COR-L47 (cell line): ENCODE measurements at places on chromosomes 1 and 21.

DNA sequence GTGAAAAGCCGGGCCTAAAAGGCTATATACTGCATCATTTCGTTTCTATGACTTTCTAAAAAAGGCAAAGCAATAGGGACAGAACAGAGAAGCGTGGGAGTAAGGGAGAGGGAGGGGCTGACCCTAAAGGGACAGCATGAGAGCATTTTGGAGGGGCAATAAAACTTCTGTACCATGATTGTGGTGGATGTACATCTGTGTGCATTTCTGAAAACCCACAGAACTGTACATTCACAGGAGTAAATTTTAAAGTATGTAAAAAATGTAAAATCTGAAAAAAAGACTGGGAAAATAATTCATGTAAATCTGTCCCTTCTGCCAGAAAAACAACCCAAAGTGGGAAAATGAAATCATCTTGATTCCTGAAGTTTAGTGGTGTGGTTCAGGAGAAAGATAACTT is 235.4 kb downstream of the CENPF start:
- DNase-seq, result no peak

GRCh38 chr1:20411196-20411980 is 74.6 kb downstream of the CAMK2N1 start:
- no peak for DNase-seq

DNA sequence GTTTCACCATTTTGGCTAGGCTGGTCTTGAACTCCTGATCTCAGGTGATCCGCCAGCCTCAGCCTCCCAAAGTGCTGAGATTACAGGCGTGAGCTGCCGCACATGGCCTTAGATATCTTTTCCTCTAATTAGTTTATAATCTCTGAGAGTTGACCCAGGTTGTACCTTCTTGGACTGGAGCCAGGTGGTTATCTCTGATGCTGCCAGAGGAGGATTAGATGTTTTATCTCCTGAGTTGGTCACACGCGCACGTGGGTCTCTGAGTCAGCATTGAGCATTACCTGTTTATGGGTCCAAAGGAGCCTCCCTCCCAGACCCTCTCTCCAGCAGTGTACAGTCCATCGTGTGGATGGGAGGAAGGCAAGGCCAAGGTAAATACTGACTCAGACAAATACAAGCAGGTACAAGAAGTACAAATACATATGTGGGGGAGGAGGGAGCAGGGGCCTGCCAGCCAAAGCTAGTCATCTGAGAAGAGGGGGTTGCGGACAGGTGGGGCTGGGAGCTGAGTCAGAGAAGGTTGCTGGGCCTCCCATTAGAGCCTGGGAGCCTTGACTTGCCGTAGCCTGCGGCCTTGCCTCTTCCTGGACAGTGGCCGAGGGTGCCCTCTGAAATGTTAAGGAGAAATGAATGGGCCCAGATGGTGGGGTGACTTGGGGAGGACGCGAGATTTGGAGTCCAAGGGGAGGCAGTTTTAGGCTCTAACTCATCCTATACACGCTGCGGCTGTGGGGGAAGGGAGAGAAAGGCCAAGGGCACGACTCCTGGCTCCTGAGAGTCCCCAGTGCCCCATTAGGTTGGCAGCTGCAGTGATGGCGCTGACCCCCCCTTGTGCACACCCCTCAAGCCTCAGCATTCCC is 13.1 kb downstream of the IL6R start:
- peak; percentile 47 for DNase-seq

DNA sequence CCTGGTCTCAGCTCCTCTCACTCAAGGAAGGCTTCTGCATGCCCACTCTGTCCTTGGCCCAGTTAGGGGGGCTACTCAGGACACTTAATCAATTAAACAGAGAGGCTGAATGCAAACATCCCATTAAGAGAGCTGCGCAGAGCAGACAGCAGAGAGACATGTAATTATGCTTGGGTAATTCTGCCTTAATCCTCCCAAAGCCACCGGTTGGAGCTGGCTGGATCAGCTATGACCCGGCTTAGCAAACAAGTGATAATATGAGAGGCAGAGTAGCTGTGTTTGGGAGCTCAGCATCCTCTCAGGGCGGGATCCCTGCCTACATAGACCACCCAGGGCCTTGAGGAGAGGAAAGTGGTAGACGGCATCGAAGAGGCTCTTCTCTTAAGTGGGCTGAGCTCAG is 183.2 kb downstream of the GRIK3 start:
- no peak for DNase-seq

DNA sequence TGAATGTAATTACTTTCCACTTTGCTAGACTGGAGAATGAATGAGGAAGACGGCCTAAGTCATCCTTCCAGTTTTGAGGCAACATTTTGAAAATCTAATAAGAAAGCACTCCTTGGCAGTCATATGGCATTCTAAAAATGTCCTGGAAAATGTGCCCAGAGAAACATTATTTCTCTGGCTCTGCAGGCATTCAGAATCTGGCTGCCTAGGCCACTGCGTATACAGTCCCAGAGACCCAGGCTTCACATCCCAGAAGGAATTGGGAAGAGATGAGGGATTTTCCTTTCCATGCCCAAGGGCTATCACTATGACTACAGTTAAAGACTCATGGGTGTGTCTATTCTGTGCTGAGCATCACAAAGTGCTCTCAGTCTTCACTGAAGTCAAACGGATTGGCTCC is 92.9 kb downstream of the BEND5 start:
- DNase-seq, result no peak

- no peak for DNase-seq
Observed at GRCh38 chr1:218624052-218624451, 278.9 kb downstream of the TGFB2 start.

DNA sequence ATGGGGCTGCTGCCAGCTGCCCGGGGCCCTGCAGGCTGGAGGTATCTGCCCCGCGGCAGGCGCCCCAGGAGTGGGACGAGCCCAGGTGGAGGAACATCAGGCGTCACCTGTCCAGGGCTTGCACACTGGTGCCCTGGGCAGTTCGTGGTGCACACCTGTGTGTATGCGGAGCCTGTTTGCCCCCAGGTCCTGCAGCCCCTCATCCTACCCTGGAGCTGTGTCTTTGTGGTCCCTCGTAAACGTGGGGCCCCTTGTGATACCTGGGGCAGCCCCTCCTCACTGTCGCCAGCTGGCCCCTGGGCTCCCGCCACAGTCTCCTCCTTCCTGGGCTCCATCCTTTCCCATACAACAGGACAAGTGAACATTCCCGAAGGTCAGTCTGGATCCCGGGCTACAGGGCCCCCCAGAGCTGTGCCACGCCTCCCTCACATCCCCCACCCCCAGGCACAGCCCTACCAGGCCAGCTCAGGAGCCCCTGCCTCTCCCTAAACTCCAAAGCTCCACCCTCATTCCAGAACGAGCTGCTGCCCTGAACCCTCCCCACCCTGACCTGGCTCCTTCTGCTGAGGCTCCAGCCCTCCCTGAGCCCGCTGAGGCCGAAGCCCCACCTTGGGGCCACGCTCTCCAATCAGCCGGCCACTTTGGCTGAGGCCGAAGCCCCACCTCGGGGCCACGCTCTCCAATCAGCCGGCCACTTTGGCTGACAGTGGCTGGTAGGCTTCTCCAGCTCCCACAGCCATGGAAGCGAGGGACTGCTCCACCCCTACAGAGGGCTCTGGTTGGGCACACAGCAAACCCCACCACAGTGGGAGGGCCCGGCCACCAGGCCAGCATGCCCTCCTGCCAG is 42.6 kb downstream of the UBE2G2 start:
- DNase-seq, result no peak

- DNase-seq, result peak; percentile 27
Observed at GRCh38 chr1:50967416-50968157, 2.5 kb upstream of the CDKN2C start.

GRCh38 chr1:19427087-19427781 is 58.1 kb downstream of the CAPZB start:
- no peak for DNase-seq

DNA sequence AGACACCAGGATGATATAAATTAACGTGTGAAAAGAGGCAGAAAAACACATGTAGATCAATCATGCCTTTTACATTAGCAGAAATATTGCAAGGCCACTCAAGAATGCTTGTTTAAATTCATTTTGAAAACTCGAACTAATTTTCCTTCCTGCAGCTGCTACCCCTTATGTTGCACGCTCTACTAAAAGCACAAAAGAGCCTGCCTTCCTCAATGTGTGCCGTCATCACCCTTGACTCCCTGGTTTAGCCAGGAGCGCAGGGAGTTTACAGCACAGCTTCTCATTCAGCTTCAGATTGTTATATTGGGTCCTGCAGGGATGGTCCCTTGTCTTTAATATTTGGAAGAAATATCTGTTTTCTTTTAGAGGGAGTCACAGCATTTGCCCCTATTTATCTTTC is 10.1 kb upstream of the ST6GALNAC5 start:
- DNase-seq, result no peak

DNA sequence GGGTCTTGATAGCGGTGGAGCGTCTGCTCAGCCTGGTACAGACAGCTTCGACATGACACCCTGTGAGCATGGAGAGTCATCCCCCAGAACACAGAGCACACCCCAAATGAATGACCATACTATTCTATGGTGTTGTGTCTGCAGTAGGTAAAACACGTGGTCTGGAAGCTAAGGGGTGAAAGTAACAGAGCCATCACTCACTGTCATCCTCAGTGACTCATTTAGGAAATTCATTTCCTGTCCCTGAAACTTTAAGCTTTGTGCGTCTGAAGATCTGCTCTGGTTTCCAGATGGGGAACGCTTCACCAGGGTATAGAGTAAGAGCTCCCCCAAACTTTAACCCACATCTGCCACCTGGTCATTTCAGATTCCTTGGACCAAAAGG is 94.8 kb upstream of the DISP3 start:
- no peak for DNase-seq

DNA sequence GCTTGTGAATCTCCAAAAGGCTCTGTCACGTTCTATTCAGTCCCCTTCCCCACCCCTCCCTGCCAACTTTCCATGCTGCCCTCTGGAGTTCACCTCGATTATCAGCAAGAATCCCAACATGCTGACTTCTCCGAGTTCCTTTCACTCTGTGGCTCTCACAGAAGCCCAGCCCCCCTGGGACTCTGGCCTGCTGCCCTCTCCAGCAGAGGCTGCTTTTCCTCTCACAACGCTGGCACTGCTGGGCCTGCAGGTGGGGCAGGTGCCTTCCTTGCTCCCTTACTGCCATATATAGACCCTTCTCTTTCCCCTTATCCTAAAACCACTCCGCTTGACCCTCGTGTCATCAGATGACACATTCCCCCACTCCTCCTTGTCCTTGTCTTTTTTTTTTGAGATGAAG is 10.2 kb upstream of the RNF186 start:
- no peak for DNase-seq

GRCh38 chr1:48681476-48682305 is 95.0 kb downstream of the BEND5 start:
- DNase-seq, result no peak

GRCh38 chr1:183137782-183138181 is 48.3 kb upstream of the LAMC2 start:
- DNase-seq, result no peak

DNA sequence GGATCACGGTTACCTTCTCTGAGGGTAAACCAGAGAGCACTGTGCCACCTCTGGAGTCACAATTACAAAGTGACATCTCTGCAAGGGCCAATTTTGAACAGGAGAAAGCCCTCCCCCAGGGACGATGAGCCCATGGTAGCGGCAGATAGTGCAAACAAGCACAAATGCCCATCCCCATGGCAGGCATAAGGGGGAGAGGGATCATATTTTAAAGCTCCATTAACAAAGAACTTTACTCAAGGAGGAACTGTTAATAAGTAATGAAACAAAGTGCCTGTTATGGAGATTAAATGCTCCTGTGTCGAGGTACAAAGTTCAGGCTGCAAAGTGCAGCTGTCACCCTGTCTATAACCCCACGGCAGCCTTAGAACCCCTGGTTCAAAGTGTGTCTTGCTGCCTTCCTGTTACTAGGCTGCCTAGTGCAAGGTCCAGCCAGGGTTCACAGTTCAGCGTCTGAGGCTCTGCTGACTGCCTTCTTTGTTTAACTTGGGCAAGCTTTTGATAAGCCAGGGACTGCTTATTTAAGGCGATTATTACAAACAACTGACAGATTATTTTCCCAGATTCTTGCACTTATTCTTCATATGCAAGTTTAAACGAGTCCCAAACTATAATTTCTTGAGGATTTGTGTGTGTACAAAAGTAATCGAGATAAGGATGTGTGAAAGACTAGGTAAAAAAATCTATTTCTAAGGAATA is 75.7 kb upstream of the NRIP1 start:
- DNase-seq, result no peak

DNA sequence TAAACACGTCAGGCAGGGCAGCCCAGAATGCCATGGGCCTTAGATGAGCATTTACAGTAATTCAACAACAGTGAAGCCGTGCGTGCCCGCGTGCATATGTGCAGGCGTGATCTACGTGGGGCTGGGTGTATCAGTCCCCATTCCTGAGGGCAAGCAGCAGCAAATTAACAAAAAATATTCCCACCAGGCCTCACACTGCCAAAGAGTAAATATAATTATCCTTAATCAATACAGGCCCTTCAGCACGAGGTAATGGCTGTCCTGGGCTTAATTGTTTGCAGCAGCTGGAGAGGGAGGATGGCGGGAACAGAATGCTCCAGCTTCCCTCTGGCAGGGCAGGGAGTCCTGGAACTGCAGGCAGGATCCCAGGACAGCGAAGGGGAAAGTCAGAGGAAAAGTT is 91.8 kb downstream of the DDX20 start:
- peak; percentile 40 for DNase-seq

DNA sequence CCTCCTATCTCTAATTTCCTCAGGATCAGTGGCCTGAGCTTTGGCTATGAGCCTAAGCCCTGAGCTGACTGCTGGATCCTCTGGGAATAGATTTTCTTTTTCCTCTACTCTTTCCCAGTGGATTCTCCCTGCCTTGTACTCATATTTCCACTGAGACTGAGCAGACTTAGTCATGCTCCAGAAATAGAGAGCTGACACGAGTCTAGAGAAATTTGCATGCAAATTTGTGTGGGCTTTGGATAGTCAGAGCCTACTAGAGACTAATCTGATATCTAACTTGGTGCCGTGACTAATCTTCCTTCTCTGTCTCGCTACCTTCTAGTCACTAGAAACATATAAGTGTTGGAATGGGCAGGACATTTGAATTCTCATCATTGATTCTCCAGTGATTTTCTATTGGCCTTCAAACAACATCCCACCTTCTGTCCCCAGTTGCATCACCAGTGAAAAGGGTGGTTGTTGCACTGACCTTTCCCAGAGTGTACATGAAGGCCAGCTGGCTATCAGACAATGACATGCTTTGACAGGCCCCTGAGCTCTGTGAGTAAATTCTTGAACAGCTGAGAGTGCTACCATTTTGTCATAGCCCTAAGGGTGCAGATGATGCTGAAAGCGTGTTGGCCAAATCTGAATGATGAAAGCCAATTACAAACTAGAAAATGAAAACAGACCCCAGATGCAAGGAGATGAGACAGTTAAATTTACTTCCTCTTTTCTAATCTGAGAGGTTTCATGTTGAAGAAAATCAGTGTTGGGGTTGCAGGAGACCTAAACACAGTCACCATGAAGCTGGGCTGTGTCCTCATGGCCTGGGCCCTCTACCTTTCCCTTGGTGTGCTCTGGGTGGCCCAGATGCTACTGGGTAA is at the start of gene FCRLA:
TSS of gene FCRLA (plus strand) at position 748 of the 866 bp plus-strand sequence. CDS start at position 784, 36 bp downstream.
- DNase-seq, result no peak
